Stimulated activated CD4-positive, alpha-beta T cell treated with anti-CD3 and anti-CD28 coated beads, TNF-alpha, amount 100 ng/mL, for 1 hour (primary cell): ENCODE measurements at places on chromosomes 2 and 18.

DNA sequence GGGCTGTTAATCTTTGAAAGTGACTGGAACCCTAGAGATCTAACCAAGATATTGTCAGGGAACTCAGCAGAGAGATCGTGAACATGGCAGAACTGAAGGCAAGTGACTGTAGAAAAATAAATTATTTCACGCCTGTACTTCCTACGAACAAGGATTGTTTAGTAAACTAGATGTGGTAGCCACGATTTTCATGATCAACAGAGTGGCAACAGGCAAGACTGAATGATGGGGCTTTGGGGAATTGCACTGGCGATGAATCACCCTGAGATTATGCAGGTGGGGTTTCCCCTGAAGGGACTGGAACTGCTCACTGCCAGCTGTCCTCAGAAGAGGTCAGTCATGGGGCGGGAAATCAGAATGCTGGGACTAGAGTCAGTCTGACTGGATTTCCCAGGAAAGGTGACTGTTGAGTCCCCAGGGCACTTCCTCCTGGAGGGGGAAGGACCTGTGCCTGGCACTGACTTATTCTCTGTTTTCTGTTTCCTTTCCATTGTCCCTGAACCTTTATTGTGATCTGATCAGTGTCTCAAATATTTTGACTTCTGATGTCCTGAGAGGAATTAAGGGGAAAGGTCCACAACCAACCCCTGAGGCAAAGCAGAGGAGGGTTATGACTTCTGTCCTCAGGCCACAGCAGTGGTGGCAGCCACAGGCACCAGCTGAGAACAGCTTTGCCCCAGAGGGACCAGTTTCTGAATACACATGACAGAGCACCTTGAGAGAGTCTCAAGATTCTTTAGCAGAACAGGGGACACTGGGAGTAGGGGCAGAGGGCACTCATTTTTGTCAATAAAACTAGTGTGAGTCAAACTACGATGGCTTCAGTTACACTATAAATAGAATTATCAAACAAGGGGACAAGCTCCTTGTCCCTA lies 70.0 kb downstream of the NAB1 start:
- no peak for DNase-seq

DNA sequence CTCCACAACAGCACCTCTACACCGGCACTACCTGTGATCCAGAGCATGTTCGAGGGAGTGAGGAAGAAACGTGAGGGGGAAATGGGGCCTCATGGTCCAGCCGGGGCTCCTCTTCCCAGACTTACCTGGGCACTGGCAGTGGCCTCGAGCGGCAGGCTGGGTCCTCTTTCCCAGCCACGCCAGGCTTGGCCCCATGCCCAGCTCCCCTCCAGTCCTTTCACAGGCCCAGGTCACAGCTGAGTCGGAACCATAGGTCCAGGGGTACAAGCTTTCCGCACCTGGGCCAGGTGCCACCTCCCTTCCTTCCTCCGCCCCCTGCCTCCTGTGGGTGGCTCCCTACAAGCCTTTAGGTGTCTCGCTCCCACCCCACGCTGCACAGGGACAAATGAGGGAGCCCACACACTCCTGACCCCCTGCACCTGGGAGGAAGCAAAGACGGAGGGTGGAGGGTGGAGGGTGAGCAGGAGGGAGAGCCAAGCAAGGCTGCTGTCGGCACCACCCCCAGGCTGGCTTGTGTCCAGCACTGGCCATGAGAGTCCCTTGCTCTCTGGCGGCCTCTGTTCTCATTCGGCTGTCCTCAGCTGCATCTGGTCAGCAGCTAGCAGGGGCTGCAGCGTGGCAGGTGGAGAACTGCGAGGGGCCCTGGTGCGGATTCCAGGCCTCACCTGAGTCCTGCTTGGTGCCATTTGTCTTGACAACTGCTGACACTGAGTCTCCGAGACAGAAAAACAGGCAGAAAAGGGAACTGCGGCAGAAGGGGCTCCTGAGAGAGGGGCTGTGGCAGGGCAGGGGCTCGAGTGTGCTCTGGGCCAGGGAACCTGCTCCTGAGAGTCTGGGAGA lies 26.8 kb downstream of the ADRA2B start:
- DNase-seq, result no peak

DNA sequence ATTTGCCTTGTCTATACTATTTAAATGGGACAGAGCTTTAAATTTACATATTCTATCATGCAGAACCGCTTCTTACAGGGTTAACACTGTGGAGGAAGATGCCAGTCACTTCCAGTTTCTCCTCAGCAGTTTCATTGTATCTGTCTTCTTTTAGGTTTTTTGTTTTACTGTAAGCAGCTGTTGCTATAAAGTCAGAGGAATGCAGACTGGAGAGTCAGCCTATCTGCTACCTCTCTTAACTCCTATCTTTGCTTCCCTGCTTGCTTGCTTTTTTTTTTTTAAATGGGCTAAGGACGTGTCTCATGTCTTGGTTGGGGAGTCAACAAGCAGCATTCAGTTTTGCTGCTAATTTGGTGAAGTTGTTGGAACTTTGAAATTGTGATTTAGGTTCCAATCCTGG lies 8.9 kb downstream of the EPC2 start:
- DNase-seq, result no peak

DNA sequence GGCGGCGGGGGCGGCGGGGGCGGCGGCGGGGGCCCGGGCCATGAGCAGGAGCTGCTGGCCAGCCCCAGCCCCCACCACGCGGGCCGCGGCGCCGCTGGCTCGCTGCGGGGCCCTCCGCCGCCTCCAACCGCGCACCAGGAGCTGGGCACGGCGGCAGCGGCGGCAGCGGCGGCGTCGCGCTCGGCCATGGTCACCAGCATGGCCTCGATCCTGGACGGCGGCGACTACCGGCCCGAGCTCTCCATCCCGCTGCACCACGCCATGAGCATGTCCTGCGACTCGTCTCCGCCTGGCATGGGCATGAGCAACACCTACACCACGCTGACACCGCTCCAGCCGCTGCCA lies 644 bp downstream of the ONECUT2 start:
- no peak for DNase-seq

DNA sequence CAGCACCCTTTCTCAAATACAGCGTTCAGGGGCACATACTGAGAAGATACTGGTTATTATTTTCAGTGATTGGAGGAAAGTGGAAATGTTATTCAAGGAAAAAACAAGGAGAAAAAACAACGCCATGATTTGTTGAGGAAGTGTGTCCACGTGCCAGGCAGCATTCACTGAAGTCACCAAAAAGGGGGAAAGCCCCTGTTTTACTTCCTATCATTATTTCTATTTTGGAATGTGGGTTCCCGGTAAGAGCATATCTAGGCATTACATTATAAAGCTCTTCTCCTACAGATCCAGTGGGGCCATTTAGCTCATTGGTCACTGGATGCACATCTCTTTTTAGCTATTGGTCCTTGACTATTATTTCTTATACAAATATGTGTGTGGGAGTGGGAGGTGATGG lies 518.7 kb downstream of the TXNL1 start:
- DNase-seq, result no peak

- no peak for DNase-seq
Observed at GRCh38 chr18:74148543-74149070, 284 bp downstream of the TIMM21 start.

GRCh38 chr2:43024515-43025011 lies 201.8 kb downstream of the ZFP36L2 start:
- no peak for DNase-seq

DNA sequence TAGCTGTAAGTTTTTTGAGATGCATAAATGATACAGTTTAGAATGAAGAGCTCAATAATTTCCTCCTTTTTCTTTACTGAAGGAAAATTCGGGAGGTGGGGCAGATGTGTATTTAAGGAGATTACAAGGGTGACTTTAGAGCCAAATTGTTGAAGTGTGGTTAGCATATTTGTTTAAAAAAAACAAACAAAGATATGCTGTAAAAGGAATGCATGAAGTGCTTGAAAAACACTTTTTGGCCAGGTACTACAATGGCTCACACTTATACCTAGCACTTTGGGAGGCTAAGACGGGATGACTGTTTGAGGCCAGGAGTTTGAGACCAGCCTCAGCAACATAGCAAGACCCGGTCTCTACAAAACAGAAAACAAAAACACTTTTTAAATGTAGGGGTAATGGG lies 38.4 kb downstream of the CD302 start:
- no peak for DNase-seq

DNA sequence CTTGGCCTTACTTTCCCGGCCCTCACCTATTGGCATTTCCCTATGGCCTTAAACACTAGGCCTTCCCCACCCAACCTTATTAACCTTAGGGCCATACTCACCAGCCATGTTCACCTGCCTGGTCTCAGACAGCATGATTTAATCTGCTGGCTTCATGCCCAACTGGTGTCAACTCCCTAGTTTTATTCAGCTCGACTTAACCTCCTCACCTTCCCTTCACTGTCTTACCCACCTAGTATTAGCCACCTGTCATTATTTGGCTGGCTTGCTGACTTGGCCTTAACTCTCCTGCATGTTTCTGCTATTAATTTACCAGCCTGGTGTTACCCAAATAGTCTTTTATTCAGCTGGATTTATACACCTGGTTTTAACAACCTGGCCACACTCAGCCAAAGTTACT lies 136.0 kb upstream of the ZSWIM2 start:
- DNase-seq, result no peak

- DNase-seq, result no peak
Observed at GRCh38 chr2:232351686-232352510, 26.7 kb upstream of the ALPP start.

DNA sequence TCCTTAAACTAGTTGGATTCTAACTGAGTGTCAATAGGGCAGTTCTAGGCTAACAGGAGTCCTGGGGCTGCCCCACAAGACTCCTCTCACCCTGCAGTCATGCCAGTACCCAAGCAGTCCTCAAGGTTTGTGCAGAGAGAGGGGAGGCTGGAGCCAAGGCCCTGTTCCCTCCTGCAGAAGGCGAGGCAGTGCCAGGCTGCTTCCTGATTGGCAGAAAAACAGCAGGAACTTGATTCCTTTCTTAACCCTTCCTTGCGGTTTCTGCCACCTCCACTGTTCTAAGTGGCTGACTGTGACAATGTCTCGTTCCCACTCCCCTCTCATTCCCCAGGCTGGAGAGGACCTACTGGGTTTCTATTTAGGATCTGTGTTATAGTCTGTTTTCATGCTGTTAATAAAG lies 75.3 kb downstream of the LPIN1 start:
- DNase-seq, result no peak

DNA sequence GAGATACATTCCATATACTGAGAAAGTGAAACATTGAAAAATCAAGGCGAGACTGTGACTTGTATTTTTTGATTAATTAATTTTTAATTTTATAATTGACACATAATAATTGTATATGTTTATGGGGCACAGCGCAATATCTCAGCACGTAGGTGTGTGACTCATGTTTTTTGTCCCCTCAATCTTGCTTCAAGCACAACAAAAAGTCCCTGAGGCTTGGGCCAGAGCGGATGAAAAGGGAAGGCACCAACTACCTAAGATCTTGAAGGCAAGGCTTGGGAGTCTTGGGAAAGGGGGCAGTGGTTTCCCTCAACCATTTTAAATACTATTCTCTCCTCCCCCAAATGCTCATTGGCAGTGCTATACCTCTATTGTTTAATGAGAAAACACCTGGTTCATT lies 9.9 kb downstream of the SGPP2 start:
- no peak for DNase-seq

- DNase-seq, result no peak
Observed at GRCh38 chr2:200244111-200244510, 62.4 kb upstream of the SPATS2L start.
